Right cardiac atrium (tissue), 5 donors: ENCODE measurements at places on chromosomes 3 and 15. TPM values are rescaled to one million over a fixed set of nuclear protein-coding genes. Genes with fewer than 3 reads are reported as not detected.

SMCO1 gene
- 46.1 TPM for polyA plus RNA-seq

ST3GAL6 gene
- 22.8 TPM for polyA plus RNA-seq

TP63 gene
- polyA plus RNA-seq, result 0.25 TPM

STRIT1 gene
- polyA plus RNA-seq, result 0.14 TPM

PLAAT1 gene
- 12.4 TPM for polyA plus RNA-seq

LRRC2 gene
- 9.9 TPM for polyA plus RNA-seq

SNTN gene
- not detected for polyA plus RNA-seq

DNA sequence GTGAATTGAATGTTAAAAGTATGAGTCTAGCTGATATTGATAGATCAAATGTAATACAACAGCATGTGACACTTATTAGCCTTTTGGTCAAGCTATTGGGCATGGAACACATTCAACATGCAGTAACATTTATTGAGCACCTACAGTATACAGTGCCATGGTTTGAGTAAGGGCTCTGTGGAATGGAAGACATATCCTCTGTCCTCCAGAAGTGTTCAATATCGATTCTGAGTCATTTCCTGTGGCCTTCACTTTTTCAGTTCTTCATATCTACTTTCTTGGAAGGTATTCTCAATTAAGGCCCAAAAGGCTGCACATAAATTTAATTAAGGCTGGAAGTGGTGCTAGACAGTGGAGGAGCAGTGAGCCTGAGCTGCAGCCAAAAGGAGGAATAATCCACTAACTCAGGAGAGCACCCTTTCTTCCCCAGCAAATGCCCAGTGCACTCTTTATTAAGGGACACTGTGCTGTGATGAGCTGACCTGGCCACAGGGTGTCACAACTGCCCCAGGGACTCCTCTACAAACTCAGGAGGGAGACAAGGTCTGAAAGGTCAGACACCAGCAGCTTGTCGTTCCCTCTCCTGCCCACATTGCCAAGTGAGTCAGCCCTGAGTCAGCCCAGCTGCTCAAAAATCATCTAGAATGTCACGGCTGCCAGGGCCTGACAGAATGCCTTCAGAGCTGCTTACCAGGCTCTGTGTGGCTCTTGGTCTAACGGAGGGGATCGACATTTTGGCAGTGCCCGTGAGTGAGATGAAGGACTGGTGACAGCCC, 544.8 kb downstream of the AGBL1 start:
- DNase-seq, result peak; percentile 84

- peak; percentile 71 for DNase-seq
These were observed 80.6 kb downstream of the FBXL22 start for GRCh38 chr15:63677778-63678177.

DNA sequence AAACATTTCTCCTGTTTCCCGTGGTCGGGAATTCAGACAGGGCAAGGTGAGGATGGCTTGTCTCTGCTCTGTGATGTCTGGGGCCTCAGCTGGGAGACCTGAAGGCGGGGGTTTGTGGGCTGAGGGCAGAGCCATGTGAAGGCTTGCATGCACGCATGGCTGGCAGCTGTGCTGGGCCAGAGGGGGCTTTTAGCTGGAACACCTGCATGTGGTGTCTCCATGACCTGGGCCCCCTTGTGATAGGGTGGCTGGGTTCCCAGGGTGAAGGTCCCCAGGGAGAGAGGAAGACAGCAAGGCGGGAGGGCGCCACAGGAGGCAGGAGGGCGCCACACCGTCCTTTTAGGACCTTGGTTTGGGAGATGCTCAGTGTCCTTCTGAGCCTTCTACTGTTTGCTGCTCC, 101.6 kb upstream of the PRR23E start:
- no peak for DNase-seq

DNA sequence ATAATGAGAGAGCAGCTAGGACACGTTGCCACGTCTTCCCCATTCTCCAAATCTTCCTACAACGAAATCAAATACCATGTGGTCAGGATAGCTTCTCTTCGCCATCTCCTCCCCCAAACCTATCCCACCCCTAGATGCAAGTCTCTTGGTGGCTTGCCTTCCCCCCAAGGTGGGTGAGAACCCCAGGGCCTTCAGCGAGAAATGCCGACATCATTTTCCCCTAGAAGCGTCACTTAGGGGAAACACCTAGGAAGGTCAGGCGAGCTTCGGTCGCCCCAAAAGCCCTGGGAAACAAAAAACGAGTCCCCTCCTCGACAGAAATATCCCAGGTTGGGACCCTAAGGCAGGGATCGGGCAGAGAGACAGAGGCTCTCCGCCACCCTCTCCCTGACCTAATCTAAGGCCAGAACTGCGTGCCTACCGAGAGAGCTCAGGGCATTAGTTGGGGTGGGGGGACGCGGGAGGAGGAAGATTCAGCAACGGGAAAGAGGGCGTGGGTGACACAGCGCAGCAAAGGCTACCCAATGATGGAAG, 502 bp downstream of the DPH3 start:
- DNase-seq, result no peak

GRCh38 chr3:62928256-62928655, 53.0 kb upstream of the CADPS start:
- DNase-seq, result no peak

- no peak for DNase-seq
These were observed 74.9 kb downstream of the OCA2 start for GRCh38 chr15:28023933-28024888.

- no peak for DNase-seq
These were observed 112.6 kb downstream of the FILIP1L start for GRCh38 chr3:100001526-100002270.

DNA sequence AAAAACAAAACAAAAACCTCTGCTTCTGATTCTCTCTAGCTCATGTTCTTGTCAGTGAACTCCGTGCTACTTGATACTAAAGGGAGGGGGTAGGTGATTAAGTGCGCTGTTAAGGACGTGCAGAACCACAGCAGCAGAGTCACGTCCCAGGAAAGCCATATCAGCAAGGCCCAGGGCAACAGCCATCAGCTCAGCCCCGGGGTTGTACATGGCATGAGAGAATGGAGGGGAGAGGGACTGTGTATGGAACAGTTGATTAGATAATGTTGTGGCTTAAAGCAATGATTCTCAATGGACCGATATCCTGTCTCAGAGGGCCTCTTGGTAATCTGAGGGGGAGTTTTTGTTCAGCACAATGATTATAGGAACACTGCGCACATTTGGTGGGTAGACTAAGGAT, 27.6 kb downstream of the C2CD4A start:
- no peak for DNase-seq

- DNase-seq, result peak; percentile 77
These were observed 4.7 kb downstream of the BHLHE40 start for GRCh38 chr3:4983739-4984510.

DNA sequence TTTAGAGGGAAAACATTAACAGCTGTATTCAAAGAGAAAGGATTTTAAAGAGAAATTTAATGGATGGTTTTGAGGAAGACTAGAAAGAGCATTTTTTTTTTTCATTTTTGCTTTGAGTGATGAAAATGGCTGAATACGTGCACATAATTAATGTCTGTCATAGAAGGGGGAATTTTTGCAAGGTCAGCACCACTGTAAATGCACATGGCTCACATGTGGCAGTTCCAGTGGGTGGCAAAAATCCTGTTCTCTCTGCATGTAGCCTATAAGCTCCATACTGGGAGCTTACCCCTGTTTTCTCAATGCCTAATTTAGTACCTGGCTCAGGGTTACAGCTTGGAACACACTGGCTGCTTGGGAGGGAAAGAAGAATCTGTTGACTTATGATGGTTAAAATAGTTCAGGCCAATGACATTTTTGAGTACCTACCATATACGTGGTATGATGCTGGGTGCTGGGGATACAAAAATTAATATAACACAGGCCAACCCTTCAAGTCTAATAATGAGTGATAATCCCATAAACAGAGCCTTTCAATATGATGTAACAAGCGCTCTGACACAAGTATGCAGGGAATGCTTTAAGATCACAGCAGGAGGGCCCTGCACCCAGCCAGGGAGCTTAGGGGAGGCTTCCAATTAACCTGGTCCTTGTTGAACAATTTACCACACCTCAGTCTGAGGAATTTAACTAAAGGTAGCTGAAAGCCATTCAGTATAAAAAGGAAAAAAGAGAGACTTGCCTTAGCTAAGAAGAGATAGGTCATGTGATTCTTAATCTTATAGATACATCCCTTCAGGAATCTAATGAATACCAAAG, 33.0 kb downstream of the HSPBAP1 start:
- DNase-seq, result no peak

- DNase-seq, result no peak
These were observed 1.2 kb upstream of the CLSTN2 start for GRCh38 chr3:139933766-139934165.

DNA sequence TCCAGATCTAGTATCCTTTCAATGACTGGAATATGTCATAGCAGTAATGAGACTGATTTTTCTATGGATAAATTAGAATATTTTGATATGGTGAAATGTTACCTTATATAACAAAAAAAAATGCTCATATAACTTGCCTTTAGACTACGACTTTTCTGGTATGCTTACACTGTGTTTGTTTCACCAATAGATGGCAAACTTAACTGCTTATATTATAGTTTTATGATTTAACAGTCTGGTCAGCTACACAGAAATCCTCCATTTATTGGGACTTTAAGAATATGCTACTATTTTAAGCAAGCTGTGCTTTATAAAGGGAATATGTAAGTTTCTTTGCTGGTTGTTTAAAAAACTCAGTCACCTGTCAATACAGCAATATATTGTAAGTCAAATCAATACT, 205.6 kb downstream of the VGLL3 start:
- no peak for DNase-seq

DNA sequence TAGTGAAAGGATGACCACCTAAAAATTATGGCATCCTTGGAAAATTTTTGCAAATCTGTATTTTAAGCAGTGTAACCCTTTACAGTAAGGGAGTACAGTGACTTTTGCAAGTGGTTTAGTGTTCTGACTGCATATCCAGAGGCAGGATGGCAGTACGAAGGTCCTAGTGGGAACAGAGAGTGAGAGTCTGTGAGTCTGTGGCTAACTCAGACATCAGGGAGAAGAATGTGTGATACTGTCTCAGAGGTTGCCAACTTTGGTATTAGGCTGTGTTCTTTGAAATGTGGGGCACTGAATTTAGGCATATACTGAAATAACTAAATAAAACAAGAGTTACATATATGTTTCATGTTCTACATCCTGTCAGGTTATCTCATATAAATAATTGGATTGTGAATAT, 25.7 kb downstream of the PRKCI start:
- no peak for DNase-seq

GRCh38 chr3:139006051-139006716, at the start of gene PRR23A:
TSS of gene PRR23A (minus strand) at chr3:139006268. CDS start at chr3:139006268, 0 bp downstream.
- DNase-seq, result peak; percentile 30

GRCh38 chr3:167773584-167773983, 38.1 kb downstream of the SERPINI1 start:
- no peak for DNase-seq

DNA sequence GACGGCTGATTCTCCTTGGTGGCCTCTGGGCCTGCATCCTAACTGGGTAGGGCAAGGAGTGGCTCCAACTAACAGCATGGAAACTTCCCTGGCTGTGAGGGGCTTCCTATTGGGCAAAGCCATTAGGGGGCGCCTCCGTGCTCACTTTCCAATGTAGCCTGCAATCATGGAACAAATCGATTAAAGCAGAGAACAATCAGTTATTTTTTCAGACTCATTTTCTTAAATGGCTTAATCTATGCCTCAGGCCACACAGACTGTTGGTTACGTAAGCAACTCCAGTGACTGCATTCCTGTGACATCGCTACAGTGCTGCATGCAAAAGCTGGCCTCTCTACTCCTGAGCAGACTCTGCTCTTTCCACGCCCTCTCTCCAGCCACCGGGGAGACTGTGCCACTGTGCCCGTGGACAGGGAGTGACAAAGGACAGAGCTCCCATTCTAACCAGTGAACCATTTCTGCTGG, 278.9 kb downstream of the KLF13 start:
- DNase-seq, result peak; percentile 9

GRCh38 chr3:54132685-54133084, 10.3 kb downstream of the CACNA2D3 start:
- DNase-seq, result no peak

DNA sequence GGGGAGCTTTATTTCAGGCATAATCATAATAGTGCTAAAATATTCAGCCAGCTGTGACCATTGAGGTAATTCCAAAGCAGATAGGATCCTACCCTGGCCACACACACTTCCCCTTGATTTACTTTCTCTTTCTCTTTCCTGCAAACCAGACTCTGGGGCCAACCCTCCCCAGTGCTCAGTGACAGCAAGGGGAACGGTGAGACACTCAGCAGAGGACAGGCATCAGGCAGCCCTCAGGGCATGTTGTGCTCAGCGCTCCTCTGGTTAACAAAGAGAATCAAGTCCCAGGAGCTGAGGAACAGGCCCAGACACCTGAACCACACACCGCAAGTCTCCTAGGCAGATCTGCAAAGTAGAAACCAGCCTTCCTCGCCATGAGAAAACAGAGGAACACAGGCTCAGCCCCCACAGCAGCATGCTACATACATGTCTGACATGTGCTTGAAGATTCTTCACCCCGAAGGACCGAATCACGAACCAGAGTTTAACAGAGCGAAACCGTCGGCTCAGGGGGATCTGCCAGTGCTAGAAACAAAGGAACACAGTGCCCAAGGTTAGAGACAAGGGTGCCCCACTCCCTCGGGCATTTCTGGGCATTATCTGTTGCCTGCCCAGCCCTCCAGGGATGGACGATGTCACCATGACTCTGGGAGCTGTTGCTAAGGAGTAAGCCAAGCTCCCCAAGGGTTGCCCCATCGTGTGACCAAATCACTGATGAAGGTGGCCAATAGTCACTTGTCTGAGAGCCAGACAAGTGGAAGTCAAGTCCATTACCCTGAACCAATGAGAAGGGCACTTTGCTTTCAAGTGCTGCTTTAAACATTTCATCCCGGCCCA, 17.5 kb downstream of the HDC start:
- DNase-seq, result peak; percentile 58

- DNase-seq, result no peak
These were observed 65.4 kb upstream of the SEC61A1 start for GRCh38 chr3:127986803-127987202.
